Ascending aorta (tissue), 2 donors: ENCODE measurements at places on chromosomes 2 and 18.

GRCh38 chr2:240412211-240412861 is 23.1 kb upstream of the GPC1 start:
- H3K27ac ChIP-seq: no peak overlapping the region
- no peaks in the 10 kb centered on the region for H3K36me3 ChIP-seq
- H3K4me1 ChIP-seq: no peaks in the 10 kb centered on the region

DNA sequence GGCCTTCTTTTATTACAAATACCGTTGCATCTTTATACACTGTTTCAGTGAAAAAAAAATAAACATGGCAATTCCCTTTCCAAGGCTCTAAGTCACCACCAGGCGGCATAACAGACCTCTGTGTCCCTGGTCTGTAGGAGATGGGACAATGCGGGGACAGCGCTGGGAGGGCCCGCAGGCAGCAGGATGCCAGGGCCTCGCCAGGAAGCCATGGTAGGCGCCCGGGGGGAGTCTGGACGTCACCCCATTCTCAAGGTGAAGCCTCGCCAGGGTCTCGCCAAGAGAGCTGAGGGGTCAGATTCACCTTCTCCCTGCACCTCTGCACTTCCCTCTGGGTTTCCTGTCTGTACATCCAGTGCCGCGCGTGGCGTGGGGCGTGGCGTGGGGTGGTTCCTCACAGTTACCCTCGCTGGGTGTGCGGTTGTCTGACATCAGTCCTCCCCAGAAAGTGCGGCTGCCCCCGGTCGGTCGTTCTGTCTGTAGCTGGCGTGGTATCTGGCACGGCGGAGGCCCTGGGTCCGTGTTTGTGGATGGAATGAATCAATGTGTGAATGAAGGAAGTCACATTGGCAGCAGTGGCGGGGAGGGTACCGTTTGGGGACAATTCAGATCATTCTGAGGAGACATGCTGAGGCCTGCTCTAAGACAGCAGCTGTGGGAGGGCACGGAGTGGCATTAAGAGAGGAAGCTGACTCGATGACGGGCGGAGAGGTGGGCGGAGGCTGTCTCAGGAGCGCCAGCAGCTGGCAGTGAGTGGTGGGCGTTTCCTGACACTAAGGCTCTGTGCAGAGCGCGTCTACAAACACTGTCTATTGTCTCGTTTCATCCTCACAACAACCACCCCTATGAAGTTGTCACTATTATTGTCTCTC is 46.0 kb downstream of the LRRFIP1 start:
- peaks cover 7% of the 10 kb centered on the region for H3K36me3 ChIP-seq
- peak; percentile 83 for DNase-seq

- no peaks in the 10 kb centered on the region for H3K36me3 ChIP-seq
- peaks cover 28% of the 10 kb centered on the region for H3K4me1 ChIP-seq
- no peaks in the 10 kb centered on the region for H3K27me3 ChIP-seq
- no peak overlapping the region for H3K4me3 ChIP-seq
- DNase-seq: no peak
These were observed 103.9 kb downstream of the SLC8A1 start for GRCh38 chr2:40348038-40348437.

- no peak overlapping the region for H3K4me3 ChIP-seq
- H3K27ac ChIP-seq: no peak overlapping the region
- H3K4me1 ChIP-seq: no peaks in the 10 kb centered on the region
- no peaks in the 10 kb centered on the region for H3K36me3 ChIP-seq
These were observed 208.5 kb upstream of the SPOPL start for GRCh38 chr2:138293045-138293444.

GRCh38 chr2:239724194-239724849 is 300.8 kb downstream of the NDUFA10 start:
- H3K36me3 ChIP-seq: no peaks in the 10 kb centered on the region
- H3K27me3 ChIP-seq: no peaks in the 10 kb centered on the region
- H3K4me1 ChIP-seq: no peaks in the 10 kb centered on the region
- H3K27ac ChIP-seq: no peak overlapping the region

GRCh38 chr2:237863102-237863511 is 3.7 kb downstream of the RAMP1 start:
- peak overlapping the region; percentile 14 for H3K4me3 ChIP-seq
- peak overlapping the region; percentile 97 for H3K27ac ChIP-seq
- peaks cover 61% of the 10 kb centered on the region for H3K4me1 ChIP-seq
- no peak for DNase-seq
- no peaks in the 10 kb centered on the region for H3K27me3 ChIP-seq

- H3K4me1 ChIP-seq: no peaks in the 10 kb centered on the region
- H3K27me3 ChIP-seq: no peaks in the 10 kb centered on the region
- no peak for DNase-seq
- no peak overlapping the region for H3K27ac ChIP-seq
- H3K36me3 ChIP-seq: no peaks in the 10 kb centered on the region
These were observed 214.8 kb upstream of the HNRNPA3 start for GRCh38 chr2:176997792-176998169.

DNA sequence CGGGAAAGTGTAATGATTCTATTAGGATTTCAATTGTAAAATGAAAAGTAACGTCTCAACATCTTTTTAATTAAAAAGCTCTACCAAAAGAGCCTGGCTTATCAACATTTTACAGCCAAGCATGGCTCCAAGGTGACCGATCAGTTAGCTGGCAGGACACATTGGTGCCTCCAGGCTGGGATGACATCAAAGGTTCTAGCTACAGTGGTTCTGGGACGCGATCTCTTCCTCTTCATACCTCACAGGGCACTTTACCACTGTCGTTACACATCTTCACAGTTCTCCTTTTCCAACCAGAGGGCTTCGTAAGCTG is 693 bp downstream of the ORC2 start:
- H3K4me1 ChIP-seq: no peaks in the 10 kb centered on the region
- no peak for DNase-seq
- H3K4me3 ChIP-seq: peak overlapping the region; percentile 85
- no peaks in the 10 kb centered on the region for H3K27me3 ChIP-seq
- peak overlapping the region; percentile 71 for H3K27ac ChIP-seq

DNA sequence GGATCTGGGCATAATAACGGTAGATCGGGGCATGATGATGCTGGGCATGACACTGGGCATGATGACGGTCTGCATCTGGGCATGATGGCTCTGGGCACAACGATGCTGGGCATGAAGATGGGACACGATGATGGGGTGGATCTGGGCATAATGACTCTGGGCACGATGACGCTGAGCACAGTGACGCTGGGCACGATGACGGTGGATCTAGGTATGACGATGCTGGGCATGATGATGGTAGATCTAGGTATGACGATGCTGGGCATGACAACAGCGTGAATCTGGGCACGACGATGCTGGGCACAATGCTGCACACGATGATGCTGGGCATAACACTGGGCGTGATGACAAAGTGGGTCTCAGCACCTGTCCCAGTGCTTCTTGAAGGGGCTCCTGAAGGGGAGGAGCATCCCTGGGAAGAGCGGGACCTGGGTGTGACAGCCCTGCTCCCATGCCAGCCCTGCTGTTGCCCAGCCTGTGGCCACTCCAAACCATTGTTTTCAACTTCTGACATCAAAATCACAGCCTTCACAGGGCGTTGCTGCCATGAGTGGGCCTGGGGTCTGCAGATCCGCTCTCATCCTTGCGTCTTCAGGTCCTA is 30.4 kb upstream of the ALLC start:
- H3K4me3 ChIP-seq: no peak overlapping the region
- H3K27me3 ChIP-seq: no peaks in the 10 kb centered on the region
- peak; percentile 33 for DNase-seq
- H3K36me3 ChIP-seq: no peaks in the 10 kb centered on the region
- H3K4me1 ChIP-seq: no peaks in the 10 kb centered on the region
- no peak overlapping the region for H3K27ac ChIP-seq

- no peak overlapping the region for H3K4me3 ChIP-seq
- H3K27me3 ChIP-seq: no peaks in the 10 kb centered on the region
- H3K36me3 ChIP-seq: no peaks in the 10 kb centered on the region
- no peak for DNase-seq
- H3K27ac ChIP-seq: no peak overlapping the region
These were observed 62.7 kb upstream of the GALNT5 start for GRCh38 chr2:157194844-157195243.

DNA sequence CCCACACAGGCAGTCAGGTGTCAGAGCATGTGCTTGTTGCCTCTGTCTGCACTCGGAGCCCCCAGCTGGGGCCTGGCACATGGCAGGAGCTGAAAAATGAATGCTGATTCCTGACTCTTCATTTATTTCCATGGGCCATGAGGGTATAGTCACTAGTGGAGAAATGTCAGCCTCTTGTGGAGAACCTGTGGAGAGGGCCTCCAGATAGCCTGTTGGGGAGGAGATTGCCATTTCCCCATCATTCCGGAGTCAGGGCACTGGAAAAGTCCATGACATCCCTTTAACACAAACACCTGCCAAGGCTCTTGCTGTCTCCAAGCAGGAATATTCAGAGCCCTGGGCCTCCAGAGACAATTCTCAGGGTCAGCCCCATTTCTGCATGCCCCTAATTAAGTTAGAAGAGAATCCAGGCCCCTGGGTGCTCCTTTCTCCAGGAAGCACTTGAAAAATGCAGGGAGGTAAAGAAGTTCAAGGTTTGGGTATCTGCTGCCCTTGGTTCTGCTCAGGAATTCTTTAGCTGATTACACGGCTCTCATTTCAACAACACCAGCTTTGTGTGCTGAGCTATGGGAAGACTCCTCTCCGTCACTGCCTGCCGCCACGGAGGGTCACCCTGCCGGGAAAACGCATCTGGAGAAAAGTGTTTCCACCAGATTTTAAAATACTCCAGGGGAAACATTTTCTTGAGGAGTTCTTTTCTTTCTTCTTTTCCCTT is 311.3 kb downstream of the MYCN start:
- no peaks in the 10 kb centered on the region for H3K27me3 ChIP-seq
- no peak overlapping the region for H3K27ac ChIP-seq
- H3K4me1 ChIP-seq: no peaks in the 10 kb centered on the region
- no peak overlapping the region for H3K4me3 ChIP-seq
- no peak for DNase-seq
- H3K36me3 ChIP-seq: no peaks in the 10 kb centered on the region

- H3K27me3 ChIP-seq: no peaks in the 10 kb centered on the region
- DNase-seq: no peak
- no peak overlapping the region for H3K4me3 ChIP-seq
- no peaks in the 10 kb centered on the region for H3K36me3 ChIP-seq
- peaks cover 18% of the 10 kb centered on the region for H3K4me1 ChIP-seq
These were observed 24.0 kb upstream of the CREB1 start for GRCh38 chr2:207505728-207506127.

GRCh38 chr2:165790466-165790865 is 3.6 kb downstream of the GALNT3 start:
- DNase-seq: no peak
- no peak overlapping the region for H3K27ac ChIP-seq
- H3K27me3 ChIP-seq: no peaks in the 10 kb centered on the region
- H3K4me3 ChIP-seq: no peak overlapping the region

- DNase-seq: no peak
- no peaks in the 10 kb centered on the region for H3K27me3 ChIP-seq
- no peaks in the 10 kb centered on the region for H3K4me1 ChIP-seq
- H3K36me3 ChIP-seq: no peaks in the 10 kb centered on the region
- no peak overlapping the region for H3K4me3 ChIP-seq
These were observed 808.6 kb downstream of the RNF144A start for GRCh38 chr2:7725850-7726242.

- no peaks in the 10 kb centered on the region for H3K36me3 ChIP-seq
- no peak overlapping the region for H3K4me3 ChIP-seq
- no peak for DNase-seq
- no peaks in the 10 kb centered on the region for H3K27me3 ChIP-seq
- H3K4me1 ChIP-seq: no peaks in the 10 kb centered on the region
- no peak overlapping the region for H3K27ac ChIP-seq
These were observed 33.5 kb downstream of the AOX1 start for GRCh38 chr2:200619279-200619678.

DNA sequence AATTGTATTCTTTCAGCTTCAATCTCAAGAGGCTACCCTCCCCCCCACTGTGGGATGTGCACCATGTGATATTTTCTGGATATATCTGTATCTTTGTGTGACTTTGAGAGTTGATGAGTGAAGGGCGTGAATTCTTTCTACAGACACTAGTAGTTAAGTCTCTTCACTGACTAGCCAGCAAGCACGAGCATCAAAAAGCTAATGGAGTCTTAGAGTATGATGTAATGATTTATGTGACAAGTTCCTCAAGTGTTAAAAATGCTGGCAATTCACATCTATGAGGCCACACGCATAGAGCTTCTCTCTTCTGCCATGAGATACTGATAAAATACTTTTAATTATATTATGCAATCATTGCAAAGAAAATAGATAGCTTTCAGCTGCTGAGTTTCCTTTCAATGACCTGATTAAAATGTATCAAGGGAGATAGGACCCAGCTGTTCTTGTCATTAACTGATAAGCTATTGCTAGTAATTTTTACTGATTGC is 304.8 kb downstream of the TRIB2 start:
- no peaks in the 10 kb centered on the region for H3K36me3 ChIP-seq
- H3K27me3 ChIP-seq: no peaks in the 10 kb centered on the region
- H3K4me3 ChIP-seq: no peak overlapping the region
- H3K4me1 ChIP-seq: no peaks in the 10 kb centered on the region

DNA sequence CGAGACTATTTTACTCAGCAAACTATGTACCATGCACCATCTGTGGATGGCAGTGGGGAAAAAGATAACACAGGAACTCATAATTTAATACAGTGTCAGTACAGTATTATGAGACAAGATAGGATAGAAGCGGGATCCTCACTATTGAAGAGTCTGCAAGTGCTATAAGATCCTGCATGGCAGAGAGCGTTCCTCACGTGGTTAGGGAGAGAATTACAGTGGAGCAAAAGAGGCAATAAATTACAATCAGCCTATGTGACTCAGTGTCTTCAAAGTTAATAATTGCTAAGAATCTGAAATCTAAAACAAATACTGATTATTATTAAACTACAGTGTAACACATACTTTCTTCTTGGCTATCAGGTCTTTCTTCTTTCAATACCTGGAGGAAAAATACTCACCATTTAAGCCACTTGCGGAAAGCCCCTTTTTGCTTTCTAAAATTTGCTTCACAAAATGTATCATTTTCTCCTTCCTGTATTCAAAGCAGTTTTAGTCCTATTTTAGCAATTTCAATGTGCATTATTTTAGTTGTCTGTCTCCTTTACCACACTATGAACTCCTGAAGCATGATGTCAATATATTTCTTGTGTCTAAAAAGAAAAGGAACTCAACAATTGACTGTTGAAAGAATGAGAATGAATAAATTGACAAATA is 342.9 kb downstream of the SPAG16 start:
- H3K36me3 ChIP-seq: no peaks in the 10 kb centered on the region
- DNase-seq: no peak
- H3K4me1 ChIP-seq: no peaks in the 10 kb centered on the region
- no peaks in the 10 kb centered on the region for H3K27me3 ChIP-seq
- no peak overlapping the region for H3K4me3 ChIP-seq

DNA sequence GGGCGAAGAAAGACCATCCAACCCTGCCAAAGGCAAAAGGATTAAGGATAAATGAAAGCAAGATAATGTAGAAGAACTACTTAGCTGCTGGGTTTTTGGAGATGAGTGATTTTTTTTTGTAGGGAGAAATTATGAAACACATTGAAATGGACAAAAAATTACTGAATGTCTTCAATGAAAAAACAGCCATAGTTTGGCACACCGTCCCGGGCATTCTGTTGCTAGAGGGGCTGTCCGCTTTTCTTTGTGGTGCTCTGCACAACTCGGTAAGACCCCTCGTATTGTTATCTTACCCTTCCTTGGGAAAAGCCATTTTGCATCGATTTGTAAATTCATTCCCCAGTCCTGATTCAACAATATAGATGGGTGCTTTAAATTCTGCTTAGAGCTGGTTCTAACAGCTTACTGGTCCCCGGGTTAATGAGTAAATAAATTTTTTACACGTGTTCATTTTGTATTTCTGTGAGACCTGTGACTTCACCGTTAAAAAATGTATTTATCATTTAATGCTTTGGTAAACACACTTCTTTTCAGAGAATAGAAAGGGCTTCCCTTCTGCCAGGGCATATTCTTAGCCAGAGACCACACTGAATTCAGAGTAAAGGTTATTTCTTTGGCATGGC is 912 bp upstream of the LAPTM4A start:
- peaks cover 21% of the 10 kb centered on the region for H3K4me1 ChIP-seq
- no peaks in the 10 kb centered on the region for H3K36me3 ChIP-seq
- no peak for DNase-seq
- no peaks in the 10 kb centered on the region for H3K27me3 ChIP-seq
